ENCODE measurements at places on chromosomes 6 and 20. TPM values are rescaled to one million over a fixed set of nuclear protein-coding genes. Genes with fewer than 3 reads are reported as not detected.

SCGN gene
- not detected for total RNA-seq

C20orf202 gene
- total RNA-seq, result under 0.01 TPM

TSPO2 gene
- total RNA-seq, result not detected

KCNB1 gene
- total RNA-seq, result not detected

CDSN gene
- 10.9 TPM for total RNA-seq

HLA-G gene
- 9.9 TPM for total RNA-seq

EBF4 gene
- 2.6 TPM for total RNA-seq

PNPLA1 gene
- 0.36 TPM for total RNA-seq

Measured in nasal cavity respiratory epithelium epithelial cell of viscerocranial mucosa (primary cell).